ENCODE measurements at places on chromosomes 7 and 10.
A peak's percentile ranks its signal among the peaks of the same experiment; 100 is the strongest.

DNA sequence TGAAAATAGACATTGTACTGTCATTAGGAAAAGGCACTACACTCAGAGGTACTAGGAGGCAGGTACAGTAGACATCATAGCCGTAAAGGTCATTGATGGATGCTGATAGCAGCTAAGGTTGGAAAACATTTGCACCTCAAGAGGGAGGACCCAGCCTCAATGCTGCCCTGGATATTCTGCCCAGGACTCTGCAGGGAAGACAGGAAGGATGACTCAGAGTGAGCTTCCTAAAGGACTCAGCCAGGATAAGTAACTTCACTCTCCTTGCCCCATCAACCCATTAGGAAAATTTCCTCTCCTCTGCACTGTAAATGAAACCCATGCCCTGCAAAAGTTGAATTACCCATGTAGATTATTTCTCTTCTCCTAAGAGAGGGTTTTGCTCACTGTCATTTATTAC lies 617.9 kb upstream of the MKI67 start:
- no peak for DNase-seq

DNA sequence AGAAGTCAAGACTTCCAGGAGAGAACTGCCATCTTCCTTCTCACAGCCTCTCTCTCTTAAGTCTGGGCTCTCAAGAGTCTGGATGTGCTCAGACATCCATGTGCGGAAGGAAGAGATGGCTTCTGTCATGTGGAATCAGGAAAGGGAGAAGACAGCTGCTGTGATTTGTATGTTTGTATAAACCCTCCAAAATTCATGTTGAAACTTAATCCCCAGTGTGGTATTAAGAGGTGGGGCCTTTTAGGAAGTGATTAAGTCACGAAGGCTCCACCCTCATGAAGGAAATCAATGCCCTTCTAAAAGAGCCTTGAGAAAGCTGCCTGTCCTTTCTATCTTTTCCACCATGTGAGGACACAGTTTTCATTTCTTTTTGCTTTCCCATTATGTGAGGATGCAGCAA lies 73.9 kb upstream of the PTN start:
- no peak for DNase-seq

DNA sequence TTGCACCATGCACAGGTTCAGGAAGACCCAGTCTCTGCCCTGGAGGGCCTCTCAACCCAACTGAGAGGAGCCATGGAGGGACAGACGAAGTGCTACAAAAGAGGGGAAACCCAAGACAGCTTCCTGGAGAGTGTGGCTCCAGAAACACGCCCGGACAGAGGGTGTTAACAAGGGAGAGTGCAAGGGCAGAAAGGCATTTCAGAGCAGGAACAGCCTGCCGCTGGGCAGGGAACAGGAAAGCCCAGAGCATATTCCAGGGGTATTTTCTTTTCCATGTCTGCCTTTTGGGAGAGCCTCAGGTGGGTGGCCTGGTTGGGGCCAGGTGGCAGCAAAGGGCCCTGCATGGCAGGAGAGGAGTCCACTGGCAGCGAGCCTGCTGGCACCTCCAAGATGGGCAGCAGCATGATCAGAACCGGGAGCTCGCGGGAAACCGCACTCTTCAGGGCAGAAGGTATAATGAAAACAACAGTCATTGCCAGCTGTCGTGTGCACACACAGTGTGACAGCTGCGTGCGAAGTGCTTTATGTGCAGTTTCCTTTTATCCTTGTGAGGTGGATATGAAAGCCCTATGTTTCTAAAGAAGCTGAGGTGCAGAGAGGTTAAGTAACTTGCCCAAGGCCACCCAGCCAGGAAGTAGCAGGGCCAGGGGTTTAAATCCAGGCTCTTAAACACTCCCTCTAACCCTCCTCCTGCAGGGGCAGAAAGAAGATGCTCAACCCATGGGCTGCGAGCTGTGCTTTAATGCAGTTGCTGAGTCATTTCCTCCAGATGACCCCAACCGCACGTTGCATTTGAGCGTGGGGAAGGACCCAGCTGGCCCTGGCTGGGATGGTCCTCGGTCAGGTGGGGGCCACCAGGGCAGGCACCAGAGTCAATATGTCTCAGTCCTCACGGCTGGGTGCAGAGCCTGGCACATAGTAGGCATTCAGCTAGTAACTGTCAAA lies 128.6 kb downstream of the OAT start:
- peak; percentile 16 for DNase-seq

DNA sequence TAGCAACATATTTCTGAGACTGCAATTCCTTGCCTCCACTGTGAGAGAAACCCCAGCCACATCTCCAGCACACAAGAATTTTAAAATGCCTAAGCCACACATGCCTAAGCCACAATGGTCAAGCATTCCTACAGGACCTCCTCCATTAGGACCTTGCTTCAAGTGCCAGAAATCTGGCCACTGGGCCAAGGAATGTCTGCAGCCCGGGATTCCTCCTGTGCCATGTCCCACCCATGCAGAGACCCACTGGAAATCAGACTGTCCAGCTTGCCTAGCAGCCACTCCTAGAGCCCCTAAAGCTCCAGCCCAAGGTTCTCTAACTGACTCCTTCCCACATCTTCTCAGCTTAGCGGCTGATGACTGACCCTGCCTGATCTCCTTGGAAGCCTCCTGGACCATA lies 117.5 kb downstream of the AHR start:
- DNase-seq, result no peak

- no peak for DNase-seq
Measured at GRCh38 chr10:21061184-21061583, 164.1 kb upstream of the NEBL start.
